Osteocyte (in vitro differentiated cells): ENCODE measurements at places on chromosomes 16 and 17. TPM values are rescaled to one million over a fixed set of nuclear protein-coding genes. Genes with fewer than 3 reads are reported as not detected.

GRCh38 chr16:19524356-19524615 is 544 bp downstream of the CCP110 start:
- H3K4me1 ChIP-seq: peaks cover 38% of the 10 kb centered on the region
- H3K27ac ChIP-seq: peak overlapping the region; percentile 96
- no peak for DNase-seq

- H3K36me3 ChIP-seq: peaks cover 3% of the 10 kb centered on the region
- H3K4me1 ChIP-seq: peaks cover 23% of the 10 kb centered on the region
- peaks cover 5% of the 10 kb centered on the region for H3K27me3 ChIP-seq
- peak within 1 kb of the TSS; percentile 93 for H3K4me3 ChIP-seq
- H3K27ac ChIP-seq: peak within 1 kb of the TSS; percentile 84
- peak; percentile 93 for DNase-seq
Measured at GRCh38 chr17:2029911-2030778, at the start of gene DPH1. Gene DPH1 (plus strand): TSS chr17:2030153. CDS start chr17:2030170, 17 bp downstream.

The CA4 gene
- not detected in 2 replicates for total RNA-seq

The TNFRSF17 gene
- total RNA-seq: not detected in 2 replicates

The RND2 gene
- total RNA-seq: 0.91 and 1.5 TPM in 2 replicates

DNA sequence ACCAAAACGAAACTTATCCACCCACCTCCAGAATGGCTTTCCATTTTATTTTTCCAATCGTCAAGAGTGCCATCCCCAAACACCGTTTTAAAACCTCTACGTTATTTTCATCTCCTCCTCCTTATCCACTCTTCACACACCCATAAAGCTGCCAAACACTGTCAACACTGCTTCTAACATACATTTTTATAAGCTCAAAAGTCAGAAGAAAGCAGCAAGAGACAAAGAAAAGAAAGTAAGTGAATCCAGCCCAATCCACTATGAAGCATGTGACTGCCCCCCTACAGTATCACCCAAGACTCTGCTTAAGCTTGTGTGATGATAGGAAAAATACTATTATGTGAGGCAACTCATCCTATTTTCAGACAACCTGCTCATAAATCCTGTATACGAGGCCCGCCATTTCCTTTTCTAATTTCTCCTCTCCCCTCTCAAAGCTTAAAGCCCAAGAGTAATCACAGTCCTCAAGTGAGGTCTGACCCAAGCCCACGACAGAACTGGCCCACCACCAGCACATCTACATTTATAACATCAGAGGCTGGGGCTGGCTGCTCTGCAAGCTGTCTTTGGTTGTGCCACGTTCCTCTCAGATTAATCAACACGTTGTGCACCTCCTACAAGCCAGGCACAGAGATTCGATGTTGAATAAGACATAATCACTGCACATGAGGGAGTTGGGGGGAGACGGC is 16.3 kb downstream of the USP31 start:
- peak overlapping the region; percentile 74 for H3K27ac ChIP-seq
- no peaks in the 10 kb centered on the region for H3K27me3 ChIP-seq
- H3K36me3 ChIP-seq: peaks cover 4% of the 10 kb centered on the region
- DNase-seq: no peak

DNA sequence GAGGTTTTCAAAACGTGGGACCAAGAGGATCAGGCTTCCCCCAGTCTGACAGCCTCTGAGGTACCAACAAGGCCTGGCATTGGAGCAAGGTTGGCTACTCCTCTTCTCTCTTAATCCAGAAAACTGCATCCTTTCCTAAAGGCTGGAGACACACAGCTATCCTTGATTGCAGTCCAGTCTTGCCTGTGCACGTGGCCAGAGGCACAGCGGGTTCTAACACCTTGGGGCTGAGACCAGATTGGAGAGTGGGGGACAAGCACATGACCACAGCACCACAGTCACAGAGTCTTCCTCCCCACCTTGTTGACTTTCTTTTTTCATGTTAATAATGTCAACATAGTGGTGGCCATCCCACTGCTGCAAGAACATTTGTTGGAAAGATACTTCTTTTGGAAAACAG is 46.9 kb downstream of the GNAO1 start:
- peaks cover 17% of the 10 kb centered on the region for H3K27me3 ChIP-seq
- H3K4me3 ChIP-seq: no peak overlapping the region
- H3K36me3 ChIP-seq: no peaks in the 10 kb centered on the region
- H3K4me1 ChIP-seq: peaks cover 3% of the 10 kb centered on the region

GRCh38 chr17:78798695-78799559 is 16.9 kb upstream of the CYTH1 start:
- DNase-seq: no peak
- no peak overlapping the region for H3K27ac ChIP-seq
- H3K27me3 ChIP-seq: no peaks in the 10 kb centered on the region
- peaks cover 71% of the 10 kb centered on the region for H3K36me3 ChIP-seq
- H3K4me1 ChIP-seq: no peaks in the 10 kb centered on the region

DNA sequence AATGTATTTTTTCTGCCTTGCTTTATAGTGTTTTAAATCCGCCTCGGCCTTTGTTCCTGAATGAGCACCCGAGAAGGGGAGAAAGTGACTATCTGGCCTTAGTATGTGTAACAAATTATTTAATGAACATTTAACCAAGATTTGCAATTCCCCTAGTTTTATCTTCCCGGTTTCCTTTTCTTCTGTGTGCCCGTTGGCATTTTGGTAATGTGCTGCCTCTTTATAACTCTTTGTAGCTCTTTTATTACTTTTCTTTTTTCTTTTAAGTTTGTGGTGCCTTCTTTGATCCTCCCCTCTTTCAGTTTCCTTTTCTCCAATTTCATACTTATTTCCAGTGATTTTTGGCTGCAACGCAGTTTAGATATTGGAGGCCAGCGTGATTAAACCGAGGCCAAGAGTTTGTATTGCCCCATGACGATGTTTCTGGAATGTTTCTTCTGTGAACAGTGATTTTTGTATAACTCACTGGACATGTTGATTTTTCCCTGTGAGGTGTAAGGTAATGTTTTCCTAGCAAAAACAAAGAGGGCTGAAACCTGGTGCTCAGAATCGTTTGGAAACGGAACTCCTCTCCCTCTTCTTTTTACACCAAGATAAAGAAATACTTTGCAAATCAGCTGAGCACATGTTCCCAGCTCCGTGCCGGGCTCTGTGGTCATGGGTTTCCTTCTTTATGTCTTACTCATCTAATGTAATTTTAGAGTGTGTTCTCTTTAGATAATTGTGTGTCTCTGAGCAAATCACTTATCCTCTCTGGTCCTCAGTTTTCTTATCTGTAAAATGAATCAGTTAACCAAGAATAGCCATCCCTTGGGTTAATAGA is 344.3 kb downstream of the WWOX start:
- H3K4me1 ChIP-seq: peaks cover 27% of the 10 kb centered on the region
- H3K4me3 ChIP-seq: no peak overlapping the region
- no peak for DNase-seq
- H3K27ac ChIP-seq: peak overlapping the region; percentile 12

The KRTAP4-1 gene
- not detected in 2 replicates for total RNA-seq

The TMEM235 gene
- not detected in 2 replicates for total RNA-seq

DNA sequence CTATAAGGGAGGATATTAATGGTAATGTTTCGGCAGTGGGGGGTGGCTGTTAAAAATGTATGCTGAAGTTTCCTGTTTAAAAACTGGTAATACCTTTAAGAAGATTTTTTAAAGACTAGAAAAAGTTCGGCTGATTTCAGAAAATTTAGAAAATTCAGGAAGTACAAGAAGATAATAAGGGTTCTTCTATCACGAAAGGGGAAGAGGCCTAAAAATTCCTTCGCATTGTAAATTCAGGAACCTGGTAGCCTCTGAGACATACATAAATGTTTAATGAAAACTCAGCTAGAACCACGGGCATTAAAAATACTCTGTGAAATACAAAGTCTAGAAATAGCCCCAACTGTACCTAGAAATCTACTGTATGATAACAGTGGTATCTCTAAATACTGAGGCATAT is 181.2 kb downstream of the PARN start:
- H3K27ac ChIP-seq: no peak overlapping the region
- no peaks in the 10 kb centered on the region for H3K27me3 ChIP-seq
- H3K4me3 ChIP-seq: no peak overlapping the region
- H3K4me1 ChIP-seq: peaks cover 15% of the 10 kb centered on the region
- H3K36me3 ChIP-seq: peaks cover 7% of the 10 kb centered on the region

The SDK2 gene
- 16.5 and 19.4 TPM in 2 replicates for total RNA-seq

DNA sequence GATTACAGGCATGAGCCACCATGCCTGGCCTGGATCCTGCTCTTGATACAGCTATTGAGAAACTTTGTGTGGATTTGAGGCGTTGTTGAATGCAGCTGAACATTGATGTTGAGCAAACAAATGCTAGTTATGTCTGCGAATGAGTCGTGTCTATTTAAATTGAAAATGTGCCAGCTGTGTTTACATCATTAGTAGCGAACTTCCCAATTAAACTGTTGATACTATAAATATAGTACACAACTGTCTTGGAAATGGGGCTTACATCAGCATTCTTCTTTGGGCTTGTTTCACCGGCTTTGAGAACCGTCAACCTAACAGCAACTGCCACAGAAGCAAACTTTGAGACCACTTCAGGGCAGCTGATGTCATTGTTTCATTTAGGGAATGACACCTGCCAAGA is 251.9 kb downstream of the RBFOX1 start:
- H3K4me1 ChIP-seq: no peaks in the 10 kb centered on the region
- no peaks in the 10 kb centered on the region for H3K27me3 ChIP-seq
- no peak for DNase-seq
- H3K27ac ChIP-seq: no peak overlapping the region
- H3K36me3 ChIP-seq: no peaks in the 10 kb centered on the region

The TEX19 gene
- total RNA-seq: not detected in 2 replicates

DNA sequence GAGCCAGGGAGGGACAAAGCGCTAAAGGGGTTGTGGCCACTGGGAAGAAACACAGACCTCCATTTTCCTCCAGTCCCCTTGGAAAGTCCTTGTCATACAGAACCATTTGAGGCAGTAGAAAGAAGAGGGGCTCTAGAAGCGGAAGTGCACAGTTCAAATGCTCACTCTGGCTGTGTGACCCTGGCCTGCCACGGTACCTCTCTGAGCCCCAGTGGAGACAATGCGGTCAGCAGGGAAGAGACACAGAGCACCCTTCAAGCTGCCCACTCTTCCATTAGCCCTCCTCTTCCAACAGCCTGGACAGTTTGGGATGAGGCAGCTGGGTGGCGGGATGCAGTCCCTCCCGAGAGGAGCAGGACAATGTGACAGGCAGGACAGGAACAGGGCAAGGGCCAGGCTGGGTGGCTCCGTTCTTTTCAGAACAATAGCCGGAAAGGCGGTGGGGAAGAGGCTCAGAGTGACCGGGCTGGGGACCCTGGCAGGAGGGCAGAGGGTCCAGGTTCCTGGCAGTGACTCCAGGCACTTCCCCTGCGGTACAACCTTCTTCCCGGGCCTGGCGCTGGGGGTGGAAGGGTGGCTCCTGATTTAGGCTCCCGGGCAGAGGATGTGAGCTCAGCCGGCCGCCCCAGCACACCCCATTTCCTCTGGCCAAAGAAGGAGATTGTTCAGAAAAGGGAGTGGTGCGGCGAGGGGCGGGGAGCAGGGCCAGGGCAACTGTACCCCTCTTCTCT is 5.6 kb downstream of the CASKIN2 start:
- H3K36me3 ChIP-seq: peaks cover 9% of the 10 kb centered on the region
- no peaks in the 10 kb centered on the region for H3K27me3 ChIP-seq
- peak overlapping the region; percentile 60 for H3K27ac ChIP-seq
- no peak for DNase-seq
- H3K4me3 ChIP-seq: no peak overlapping the region
- H3K4me1 ChIP-seq: peaks cover 40% of the 10 kb centered on the region

The TMC7 gene
- total RNA-seq: 1.2 and 2.0 TPM in 2 replicates

DNA sequence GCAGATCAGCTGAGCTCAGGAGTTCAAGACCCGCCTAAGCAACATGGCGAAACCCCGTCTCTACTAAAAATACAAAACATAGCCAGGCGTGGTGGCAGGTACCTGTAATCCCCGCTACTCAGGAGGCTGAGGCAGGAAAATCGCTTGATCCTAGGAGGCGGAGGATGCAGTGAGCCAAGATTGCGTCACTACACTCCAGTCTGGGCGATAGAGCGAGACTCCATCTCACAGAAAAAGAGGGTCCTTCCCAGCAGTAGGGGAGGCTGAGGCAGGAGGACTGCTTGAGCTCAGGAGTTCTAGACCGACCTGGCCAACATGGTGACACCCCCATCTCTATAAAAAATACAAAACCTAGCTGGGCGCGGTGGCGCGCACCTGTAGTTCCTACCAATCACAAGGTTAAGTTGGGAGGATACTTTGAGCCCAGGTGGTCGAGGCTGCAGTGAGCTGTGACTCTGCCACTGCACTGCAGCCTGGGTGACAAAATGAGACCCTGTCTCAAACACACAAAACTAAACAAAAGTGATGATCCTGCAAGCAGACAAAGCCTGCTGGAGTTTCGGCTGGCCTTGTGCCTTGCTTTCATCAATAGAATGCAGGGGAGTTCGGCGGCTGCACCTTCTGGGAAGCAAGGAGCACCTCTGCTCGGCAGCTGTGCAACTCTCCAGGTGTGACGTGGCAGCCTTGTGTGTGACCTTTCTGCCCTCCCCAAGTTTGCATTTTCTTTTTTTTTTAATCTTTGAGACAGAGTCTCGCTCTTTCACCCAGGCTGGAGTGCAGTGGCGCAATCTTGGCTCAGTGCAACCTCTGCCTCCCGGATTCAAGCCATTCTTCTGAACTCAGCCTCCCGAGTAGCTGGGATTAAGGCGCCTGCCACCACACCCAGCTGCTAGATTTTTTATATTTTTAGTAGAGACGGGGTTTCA is 12.4 kb upstream of the YWHAE start:
- DNase-seq: no peak
- H3K4me1 ChIP-seq: peaks cover 21% of the 10 kb centered on the region
- no peaks in the 10 kb centered on the region for H3K27me3 ChIP-seq
- no peak overlapping the region for H3K4me3 ChIP-seq
- no peak overlapping the region for H3K27ac ChIP-seq

The TP53TG3C gene
- total RNA-seq: not detected in 2 replicates

DNA sequence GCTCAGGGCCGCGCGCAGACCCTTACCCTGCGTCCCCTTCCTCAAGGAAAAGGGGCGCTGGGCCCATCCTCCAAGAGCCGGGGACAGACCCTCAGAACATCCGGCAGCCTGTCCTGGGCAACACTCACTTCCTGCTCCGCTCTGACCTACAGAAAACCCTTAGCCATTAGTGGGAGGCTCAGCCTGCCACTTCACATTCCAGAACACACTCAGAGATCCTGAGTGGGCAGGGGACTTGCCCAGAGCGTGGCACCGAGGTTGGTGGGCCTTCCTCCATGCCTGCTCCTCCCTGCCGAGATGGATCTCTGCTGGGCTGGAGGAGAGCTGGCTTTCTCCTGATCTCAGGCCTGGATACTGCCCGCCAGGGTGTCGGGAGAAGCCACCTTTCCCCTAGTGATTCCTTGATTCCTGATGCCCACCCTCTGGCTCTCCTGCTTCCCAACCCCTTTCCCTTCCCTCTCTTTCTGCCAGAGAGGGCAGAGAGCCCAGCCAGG is 1.5 kb downstream of the SCARF1 start:
- H3K4me1 ChIP-seq: peaks cover 9% of the 10 kb centered on the region
- H3K27ac ChIP-seq: no peak overlapping the region
- H3K36me3 ChIP-seq: no peaks in the 10 kb centered on the region
- no peak for DNase-seq

The RNF227 gene
- 2.3 and 3.0 TPM in 2 replicates for total RNA-seq

GRCh38 chr16:76565542-76565941 is 288.3 kb downstream of the CNTNAP4 start:
- DNase-seq: no peak
- no peak overlapping the region for H3K4me3 ChIP-seq
- H3K27me3 ChIP-seq: no peaks in the 10 kb centered on the region
- no peak overlapping the region for H3K27ac ChIP-seq
